ENCODE measurements at places on chromosomes 3 and 15. TPM values are rescaled to one million over a fixed set of nuclear protein-coding genes. Genes with fewer than 3 reads are reported as not detected.

GRCh38 chr15:63057468-63058345 lies 15.2 kb downstream of the TPM1 start:
- DNase-seq = no peak

DNA sequence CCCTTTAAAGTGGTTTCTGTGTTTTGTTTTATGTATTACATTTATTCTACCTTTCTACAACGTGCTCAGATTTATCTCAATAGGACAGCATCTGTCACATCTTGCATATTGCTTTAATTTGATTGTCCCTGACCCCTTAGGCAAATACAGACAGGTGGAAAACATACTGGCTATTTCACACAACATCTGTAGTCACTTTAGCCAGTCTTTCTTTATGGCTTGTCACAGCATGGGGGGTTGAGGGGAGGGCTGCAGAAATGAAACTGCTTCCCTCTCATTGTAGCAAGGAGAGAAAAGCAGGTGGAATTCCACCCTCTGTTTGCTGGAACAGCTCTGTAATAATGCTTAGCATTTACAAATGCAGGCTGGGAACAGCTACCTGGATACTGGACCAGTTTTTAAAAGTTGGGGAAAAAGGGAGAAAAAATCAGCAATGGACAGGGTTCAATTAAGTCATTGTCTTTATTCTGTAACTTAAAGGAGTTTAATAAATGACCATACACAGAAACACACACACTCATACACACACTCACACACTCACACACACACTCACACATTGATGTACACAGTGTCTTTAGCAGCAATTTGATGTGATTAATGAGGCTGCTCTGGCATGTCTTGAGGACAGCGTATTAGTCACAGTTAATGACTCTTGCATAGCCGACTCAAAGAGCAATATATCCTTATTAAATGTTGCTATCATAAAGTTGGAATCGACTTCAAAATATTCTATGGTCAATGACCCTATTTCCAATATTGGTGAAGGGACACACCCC lies 283.7 kb upstream of the GBE1 start:
- DNase-seq = no peak

DNA sequence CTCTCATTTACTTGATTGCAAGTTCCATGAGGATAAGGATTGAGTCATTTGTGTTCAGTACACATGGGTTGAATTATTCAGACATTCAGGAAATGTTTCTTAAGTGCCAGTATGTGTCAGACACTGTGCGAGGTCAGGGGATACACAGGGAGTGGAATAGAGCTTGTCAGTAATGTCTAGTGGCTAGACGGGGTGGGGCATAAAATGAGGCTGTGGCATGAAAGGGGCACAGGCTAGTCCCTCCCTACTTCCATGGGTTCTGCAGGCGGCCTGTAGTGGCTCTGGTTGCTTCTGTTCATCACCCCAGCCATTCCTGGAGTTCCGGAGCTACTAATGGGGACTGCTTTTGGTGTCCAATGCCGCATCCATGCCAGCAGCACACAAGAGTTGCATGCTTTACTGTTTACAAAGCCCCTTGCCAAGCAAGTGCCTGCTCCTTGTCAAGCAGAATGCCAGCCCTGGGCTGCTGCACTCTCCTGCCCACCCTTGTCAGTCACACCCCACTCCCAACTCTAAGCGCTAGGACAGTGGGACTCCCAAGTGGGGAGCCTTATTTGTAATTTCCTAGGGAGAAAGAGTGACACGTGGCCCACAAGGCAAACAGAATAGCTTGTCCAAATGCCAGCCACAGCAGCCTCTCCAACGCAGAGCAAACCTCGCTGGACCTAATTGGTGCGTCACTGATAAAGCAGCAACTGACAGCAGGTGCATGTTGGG lies 70.8 kb downstream of the RAB11A start:
- no peak for DNase-seq

GRCh38 chr3:113839551-113839950 lies 963 bp downstream of the GRAMD1C start:
- DNase-seq = no peak

DNA sequence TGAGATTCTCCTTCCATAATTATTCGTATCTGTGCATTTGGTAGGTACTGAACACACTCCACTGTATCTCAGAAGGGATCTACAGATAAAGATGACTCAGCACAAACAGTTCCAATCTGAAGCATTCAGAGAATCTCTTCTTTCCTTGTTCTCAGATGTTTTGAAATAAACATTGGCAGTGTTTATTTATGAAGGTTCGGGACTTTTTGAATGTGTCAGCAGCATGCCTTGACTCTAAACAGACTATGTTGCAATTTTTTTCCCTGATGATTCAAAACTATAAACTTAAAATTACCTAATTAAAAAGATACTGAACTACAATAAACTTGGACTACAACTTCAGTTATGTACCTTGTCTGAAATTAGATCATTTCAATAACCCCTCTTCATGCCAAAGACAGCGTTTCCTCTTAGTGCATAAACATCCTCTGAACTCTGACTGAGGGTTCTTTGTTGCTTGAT lies 612.9 kb upstream of the TBL1XR1 start:
- no peak for DNase-seq

The CCRL2 gene
- 3.2 TPM for total RNA-seq

DNA sequence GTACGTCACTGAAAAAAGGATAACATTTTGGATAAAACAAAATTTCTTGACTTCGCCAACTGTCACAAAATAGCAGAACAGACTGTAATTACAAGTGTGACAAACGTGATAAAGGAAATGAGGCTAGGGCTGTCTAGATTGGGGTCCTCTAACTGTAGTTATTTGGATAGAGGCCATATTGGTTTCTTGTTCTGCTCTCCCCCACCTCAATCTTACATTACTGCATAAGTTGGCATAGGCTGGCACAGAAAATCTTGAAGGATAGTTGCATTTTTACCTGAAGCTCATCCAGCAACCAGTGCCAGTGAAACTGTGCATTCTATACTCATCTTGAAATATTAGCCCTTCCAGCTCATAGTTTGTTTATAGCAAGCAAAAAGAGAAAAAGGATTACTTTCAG lies 84.6 kb downstream of the ITPR1 start:
- DNase-seq = no peak

GRCh38 chr3:18558507-18558906 lies 133.4 kb upstream of the SATB1 start:
- DNase-seq = peak; percentile 44

DNA sequence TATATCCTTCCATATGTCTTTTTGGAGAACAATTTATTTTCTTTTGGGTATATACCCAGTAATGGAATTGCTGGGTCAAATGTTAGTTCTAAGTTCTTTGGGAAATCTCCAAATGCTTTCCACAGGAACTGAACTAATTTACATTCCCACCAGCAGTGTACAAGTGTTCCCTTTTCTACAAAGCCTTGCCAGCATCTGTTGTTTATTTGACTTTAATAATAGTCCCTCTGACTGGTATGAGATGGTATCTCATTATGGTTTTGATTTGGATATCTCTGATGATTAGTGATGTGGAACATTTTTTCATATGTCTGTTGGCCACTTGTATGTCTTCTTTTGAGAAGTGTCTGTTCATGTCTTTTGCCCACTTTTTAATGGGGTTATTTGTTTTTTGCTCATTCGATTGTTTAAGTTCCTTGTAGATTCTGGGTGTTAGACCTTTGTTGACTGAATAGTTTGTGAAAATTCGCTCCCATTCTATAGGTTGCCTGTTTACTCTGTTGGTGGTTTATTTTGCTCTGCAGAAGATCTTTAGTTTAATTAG lies 48.4 kb downstream of the TMEM45A start:
- no peak for DNase-seq

- DNase-seq = peak; percentile 30
Measured at GRCh38 chr15:76337059-76337695, 604 bp downstream of the ISL2 start.

DNA sequence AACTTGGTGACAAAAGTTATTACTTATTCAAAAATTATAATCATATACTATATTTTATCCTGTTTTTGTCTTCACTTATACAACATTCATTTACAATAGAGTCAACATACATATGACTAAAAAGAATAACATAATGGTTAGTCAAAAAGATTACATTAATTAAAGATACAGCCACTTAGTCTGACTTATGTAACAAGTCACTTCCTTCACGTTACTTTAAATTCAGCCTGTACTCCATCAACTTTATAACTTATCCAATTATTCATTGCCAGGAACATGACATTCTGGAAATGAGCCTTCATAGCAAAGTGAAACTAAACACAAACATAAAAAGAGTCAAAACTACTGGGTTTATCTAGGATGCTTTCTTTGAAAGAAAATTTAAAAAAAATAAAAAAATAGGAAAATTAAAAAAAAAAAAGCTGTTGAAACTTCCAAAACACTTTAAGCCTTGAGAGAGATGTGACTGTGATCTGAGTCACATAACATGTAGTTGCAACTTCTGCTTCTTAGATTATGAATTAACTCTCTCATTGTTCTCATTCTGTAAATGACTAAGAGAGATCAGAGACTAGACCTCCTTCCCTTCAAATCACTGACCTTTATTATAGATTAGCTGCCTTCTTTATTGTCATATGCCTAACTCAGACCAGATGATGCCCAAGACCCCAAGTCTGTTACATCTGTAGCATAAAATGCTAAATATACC lies 107.8 kb downstream of the MYRIP start:
- no peak for DNase-seq

The GOLGA6C gene
- total RNA-seq = not detected

GRCh38 chr15:51106481-51106880 lies 11.8 kb upstream of the TNFAIP8L3 start:
- DNase-seq = no peak

GRCh38 chr3:122484985-122485384 lies 29.8 kb downstream of the KPNA1 start:
- no peak for DNase-seq

- no peak for DNase-seq
Measured at GRCh38 chr3:67196677-67197076, 198.6 kb downstream of the KBTBD8 start.

- DNase-seq = peak; percentile 62
Measured at GRCh38 chr3:15309662-15310335, 22.6 kb downstream of the SH3BP5 start.

The CD86 gene
- 2.5 TPM for total RNA-seq

- DNase-seq = no peak
Measured at GRCh38 chr3:16303037-16303575, 38.1 kb downstream of the OXNAD1 start.

- no peak for DNase-seq
Measured at GRCh38 chr15:92930776-92931175, 30.7 kb downstream of the CHD2 start.

DNA sequence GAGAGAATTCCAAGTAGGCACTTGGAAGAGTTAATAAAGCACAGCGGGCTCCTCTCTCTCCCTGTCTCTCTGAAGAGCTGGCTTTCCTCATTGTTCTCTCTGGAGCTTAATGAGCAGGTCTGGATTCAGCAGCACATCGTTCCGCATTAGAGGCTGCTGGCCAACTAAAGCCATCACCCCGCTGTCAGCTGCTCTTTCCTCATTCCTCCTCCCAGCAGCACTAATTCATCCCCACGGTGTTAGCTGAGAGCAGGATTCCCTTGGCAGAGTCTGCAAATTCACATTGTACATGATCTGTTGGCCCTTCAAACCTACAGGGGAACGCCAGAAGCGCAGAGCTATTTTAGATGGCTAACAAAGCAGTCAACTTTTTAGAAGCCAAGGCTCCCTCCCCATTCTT lies 44.2 kb downstream of the SGO1 start:
- DNase-seq = no peak

The CCDC9B gene
- total RNA-seq = 1.6 TPM

DNA sequence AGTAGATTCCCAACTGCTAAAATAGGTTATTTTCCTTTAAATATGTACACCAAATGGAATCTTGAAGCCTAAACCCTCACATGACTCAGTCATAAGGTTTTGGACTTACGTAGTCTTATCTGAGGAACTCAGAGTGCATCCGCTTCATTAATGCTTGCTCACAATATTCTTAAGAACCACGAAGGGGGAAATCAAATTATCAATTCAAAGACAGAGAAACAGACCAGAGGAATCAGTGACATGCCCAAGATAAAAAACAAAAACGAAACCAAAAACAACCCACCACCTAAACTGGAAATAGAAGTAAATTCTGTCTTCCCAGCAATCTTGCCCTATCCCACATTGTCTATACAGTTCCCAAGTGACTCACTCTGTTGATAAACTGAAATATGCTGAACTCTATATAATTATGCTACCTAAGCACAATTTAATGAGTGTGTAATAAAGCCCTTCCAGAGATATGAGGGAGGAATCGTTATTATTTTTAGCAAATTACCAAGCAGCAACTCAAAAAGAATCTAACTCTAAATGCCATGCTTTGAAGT lies 135.4 kb upstream of the CBLB start:
- no peak for DNase-seq

- DNase-seq = no peak
Measured at GRCh38 chr3:15375461-15376000, 43.1 kb upstream of the SH3BP5 start.

DNA sequence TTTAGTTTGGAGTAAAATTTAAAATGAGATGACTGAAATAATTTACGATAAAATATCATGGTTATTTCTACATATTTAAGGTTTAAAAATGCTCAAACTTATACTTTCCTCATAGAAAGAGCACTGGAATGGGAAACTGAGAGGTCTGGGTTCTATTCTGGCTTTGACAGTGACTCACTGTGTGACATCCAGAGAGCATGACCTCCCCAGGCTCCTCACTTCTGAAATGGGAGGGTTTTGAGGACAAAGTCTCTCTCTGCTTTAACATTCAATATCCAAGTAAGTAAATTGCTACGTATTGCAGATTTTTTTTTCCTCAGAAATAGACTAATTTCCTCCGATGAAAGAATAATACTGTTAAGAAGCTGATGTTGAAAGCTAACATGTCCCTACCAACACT lies 234.7 kb downstream of the TIGIT start:
- no peak for DNase-seq

- no peak for DNase-seq
Measured at GRCh38 chr15:85579957-85580694, 199.7 kb downstream of the AKAP13 start.

The PLA2G4E gene
- not detected for total RNA-seq
